8988T (cell line): ENCODE measurements at places on chromosomes 12 and 14.

GRCh38 chr12:107983756-107984472 lies 145.2 kb upstream of the WSCD2 start:
- no peak for DNase-seq

DNA sequence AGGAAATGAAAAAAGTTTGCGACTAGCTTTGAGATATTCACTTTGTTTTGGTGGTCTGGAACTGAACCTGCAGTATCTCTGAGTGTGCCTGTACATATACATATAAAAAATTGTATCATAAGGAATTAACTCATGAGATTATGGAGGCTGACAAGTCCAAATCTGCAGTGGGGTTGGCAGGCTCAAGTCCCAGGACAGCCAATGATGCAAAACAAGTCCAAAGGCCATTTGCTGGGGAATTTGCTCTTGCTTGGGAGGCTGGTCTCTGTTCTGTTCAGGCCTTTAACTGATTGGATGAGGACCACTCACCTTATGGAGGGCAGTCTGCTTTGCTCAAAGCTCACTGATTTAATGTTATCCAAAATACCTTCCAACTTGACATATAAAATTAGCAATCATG lies 66.8 kb downstream of the FGD4 start:
- no peak for DNase-seq

- peak; percentile 30 for DNase-seq
Measured at GRCh38 chr12:69415471-69416275, 54.5 kb upstream of the FRS2 start.

GRCh38 chr12:117038919-117039318 lies 60.3 kb downstream of the TESC start:
- DNase-seq = no peak

GRCh38 chr12:104761091-104761490 lies 197.0 kb downstream of the SLC41A2 start:
- DNase-seq = no peak
